ENCODE measurements at places on chromosomes 4 and X.

DNA sequence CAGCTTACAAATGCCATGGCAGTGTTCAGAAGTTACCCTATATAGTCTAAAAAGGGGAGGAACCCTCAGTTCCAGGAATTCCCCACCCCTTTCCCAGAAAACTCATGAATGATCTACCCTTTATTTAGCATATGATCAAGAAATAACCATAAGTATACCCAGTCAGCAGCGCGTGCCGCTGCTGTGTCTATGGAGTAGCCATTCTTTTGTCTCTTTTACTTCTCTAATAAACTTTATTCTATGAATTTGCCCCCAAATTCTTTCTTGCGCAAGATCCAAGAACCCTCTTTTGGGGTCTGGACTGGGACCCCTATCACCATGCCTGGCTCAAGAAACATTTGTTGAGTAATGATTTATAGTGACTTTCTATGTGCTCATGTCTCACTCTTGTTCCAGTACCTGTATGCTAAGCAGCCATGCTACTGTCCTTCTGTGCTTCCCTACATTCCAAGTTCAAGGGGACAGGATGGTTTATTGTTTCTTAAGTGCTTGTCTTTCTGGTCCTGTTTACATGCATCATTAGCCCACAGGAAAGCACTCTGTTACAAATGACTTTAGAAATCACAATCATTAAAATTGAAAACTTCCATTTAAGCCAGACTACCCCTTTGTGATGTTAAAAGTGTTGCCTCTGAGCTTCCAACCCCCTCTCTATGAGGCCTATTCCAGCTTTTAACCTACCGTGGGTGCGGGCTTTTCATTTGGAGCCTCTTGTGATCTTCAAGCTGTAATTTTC, 63.4 kb upstream of the S100G start:
- DNase-seq = no peak

DNA sequence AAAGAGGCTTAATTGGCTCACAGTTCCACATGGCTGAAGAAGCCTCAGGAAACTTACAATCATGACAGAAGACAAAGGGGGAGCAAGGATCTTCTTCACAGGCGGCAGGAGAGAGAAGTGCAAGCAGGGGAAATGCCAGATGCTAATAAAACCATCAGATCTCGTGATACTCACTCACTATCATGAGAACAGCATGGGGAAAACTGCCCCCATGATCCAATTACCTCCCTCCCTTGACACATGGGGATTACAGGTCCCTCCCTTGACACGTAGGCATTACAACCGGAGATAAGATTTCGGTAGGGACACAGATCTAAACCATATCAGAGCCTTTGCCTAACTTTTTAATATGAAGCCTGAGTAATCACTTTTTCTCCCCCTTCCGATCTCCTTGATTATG, 43.7 kb upstream of the MAPK10 start:
- no peak for DNase-seq

GRCh38 chrX:40195368-40195767, 97.6 kb upstream of the BCOR start:
- DNase-seq = no peak

DNA sequence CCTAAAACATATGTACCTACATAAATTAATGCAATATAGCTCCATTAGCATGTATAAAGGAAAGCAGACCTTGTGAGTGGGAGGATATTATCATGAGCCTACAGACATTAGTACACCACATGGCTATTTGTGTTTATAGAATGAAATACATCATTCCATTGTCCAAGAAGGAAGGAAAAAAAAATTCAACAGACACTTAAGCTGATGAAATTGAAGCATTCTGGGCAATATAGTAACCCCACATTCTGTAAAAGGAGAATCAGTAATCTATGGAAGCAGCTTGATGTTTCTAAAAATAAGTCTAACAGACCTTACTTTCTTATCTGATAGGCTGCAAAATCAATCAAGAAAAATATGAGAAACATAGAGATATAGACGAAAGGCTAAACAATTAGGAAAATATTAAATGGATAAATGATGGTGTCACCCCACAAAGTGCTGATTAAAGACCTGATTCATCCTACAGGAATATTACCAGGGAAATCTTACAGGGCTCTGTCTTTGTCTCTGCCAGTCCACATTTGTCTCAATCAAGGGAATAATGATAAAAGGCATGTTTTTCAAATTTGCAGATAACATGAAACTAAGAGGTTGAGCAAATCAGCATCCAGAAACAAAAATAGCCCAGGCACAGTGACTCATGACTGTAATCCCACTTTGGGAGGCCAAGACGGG, 76.8 kb downstream of the COMMD8 start:
- DNase-seq = no peak

GRCh38 chr4:9971711-9972110, 49.6 kb downstream of the SLC2A9 start:
- DNase-seq = no peak

- no peak for DNase-seq
Measured at GRCh38 chr4:111510535-111510934, 634.7 kb upstream of the FAM241A start.

DNA sequence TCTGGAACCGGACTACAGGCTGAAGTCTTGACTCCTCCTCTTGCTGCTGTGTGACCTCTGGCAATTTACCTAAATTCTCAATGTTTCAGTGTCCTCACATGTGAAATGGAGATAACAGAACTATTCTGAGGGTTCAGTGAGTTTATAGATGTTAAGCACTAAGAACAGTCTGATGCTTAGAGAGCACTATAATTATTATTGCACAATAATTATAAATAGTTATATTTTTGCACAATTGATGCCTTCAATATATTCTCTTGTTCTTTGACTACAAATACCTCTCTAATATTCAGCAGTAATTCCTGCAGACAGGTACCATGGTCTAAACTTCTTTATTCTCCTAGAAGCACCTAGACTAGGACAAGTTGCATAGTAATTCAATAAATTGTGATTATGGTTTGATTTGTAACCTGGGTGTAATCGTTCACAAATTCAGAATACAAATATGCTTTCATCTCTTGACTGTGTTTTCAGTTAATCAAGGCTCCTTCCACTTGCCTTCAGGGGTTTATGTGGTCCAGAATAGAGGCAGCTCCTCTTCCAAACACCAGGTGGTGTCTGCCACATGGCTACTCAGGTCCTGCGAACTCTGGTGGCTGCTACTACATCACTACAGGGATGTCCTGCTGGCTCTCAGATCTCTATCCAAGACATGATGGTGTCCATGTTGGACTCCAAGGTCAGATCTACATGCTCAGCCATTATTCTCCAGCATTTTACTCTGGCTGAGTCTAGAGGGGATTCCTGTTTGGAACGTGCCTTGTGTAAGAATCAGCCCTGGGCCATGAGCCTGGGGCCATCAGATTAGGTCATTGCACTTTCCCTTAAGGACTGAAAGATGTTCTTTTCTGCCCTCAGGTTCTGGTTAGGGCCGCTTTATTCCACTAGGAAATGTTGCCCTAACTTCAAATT, 103.4 kb downstream of the QRFPR start:
- no peak for DNase-seq

GRCh38 chrX:20472148-20472547, 205.4 kb upstream of the RPS6KA3 start:
- no peak for DNase-seq

DNA sequence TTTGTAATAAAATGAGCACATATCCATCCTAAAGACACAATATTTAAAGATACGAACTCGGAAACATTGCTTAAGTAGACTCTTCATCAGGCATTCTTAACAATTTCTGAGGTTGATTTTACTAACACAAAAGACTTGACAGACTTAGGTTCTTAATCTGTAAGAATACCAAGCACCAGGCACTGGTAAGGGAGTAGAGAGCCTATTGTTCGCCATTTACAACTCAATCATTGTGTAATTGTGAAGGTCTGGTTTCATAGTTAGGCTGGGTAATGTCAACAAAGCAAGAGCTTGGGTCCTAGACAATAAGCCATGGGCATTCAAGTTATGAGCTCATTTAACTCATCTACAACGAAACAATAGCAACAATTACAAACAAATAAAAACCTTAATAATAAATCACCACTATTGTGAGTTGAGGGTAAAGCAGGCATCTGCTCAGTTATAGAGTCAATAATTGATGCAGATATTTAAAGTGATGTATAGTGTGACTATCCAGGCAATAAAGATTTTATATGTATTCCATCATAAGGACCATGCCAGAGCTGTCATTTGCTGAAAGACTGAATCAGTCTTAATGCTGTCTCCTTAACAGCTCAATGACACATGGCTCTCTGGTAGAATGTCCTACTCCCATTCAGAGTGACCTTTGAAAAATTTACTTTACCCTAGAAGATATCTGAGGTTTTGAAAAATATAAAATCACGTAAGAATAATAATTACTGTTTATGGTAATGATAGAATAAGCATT, 664.0 kb upstream of the PCDH7 start:
- no peak for DNase-seq

- no peak for DNase-seq
Measured at GRCh38 chrX:68995386-68995779, 166.6 kb downstream of the EFNB1 start.

GRCh38 chrX:106716004-106716403, 10.5 kb upstream of the RNF128 start:
- DNase-seq = no peak

GRCh38 chr4:171015441-171015840, 797.8 kb upstream of the GALNTL6 start:
- DNase-seq = no peak

DNA sequence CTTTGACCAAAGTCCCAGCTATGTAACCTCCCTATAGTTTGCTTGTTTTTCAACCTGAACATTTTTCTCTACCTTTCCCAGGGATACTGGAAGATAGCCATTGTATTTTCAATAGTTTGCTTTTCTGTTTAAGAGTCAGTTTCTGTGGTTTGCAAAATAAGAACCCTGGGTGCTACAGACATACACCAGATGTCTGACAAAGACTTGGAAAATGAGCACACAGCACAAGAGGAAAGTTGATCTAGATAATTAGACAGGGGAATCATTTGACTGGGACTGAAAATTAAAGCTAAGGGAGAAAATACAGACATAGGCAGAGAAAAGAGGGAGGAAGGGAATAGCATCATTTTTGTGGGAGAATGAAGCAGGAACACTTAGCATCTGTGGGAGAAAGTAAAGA, 218.3 kb upstream of the CNKSR2 start:
- DNase-seq = no peak

Data from muscle of leg (tissue), 16 donors.